ENCODE measurements at places on chromosomes 11 and 22. TPM values are rescaled to one million over a fixed set of nuclear protein-coding genes. Genes with fewer than 3 reads are reported as not detected.

- peak; percentile 61 for DNase-seq
Measured at GRCh38 chr11:57493507-57494503, 21.7 kb downstream of the SLC43A1 start.

DNA sequence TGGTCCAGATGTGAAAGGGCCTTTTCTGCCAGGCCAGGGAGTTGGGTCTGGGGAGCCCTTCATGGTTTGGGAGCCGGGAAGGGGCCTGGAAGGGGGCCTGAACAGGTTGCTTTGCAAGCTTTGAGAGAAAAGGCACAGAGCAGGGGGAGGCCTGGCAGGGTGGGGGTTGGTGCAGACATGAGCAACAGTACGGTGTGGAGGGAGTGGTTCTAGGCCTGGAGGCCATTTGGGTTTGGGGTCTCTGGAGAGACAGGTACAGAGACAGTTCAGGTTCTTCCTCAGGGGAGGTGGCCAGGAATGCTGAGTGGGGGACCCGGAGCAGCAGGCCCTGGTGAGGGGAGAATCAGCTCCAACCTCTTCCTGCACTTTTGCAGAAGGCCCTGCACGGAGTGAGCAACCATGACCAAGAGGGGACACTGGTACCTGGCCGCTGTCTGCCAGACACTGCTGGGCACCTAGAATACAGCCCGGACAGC lies 1.4 kb downstream of the KDELR3 start:
- peak; percentile 39 for DNase-seq

- no peak for DNase-seq
Measured at GRCh38 chr22:16957781-16958180, 50.2 kb downstream of the GAB4 start.

The ADAMTS8 gene
- total RNA-seq: not detected

- peak; percentile 70 for DNase-seq
Measured at GRCh38 chr11:134047586-134047999, 21.3 kb upstream of the JAM3 start.

DNA sequence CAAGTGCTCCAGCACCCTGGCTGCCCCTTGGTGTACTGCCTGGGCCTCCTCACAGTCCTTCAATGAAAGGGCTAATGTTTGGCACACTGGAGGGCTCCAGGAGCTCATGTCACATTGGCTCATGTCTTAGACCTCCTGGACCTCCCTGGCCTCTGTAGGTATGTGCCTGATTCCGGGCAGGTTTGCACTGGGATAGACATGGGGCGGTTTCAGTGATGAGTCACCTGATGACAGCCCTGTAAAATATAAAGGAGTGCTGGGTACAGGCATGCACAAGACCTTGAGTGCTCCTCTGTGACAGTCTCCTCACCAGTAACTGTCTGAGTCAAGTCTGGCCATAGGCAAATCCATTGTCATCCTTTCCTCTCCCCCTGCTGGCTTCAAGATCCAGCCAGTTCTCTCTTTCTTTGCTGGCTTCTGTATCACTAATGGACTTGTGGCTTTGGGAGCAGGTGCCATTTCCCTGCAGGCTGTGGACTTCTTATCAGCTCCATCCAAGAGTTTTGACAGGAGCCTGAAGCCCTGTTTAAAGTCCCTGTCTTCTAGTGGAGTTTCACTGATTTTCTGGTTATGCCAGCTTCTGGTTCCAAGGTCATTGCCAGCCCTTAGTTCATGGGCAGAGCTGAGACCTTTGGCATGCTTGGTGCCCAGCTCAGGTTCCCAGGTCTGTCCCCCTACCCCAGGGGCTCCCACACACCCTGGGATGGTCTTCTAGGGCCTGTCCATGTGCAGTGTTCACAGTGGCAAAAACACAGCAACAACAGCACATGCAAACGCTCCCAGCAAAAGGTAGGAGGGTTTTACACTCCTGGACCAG lies 22.7 kb upstream of the P2RY2 start:
- DNase-seq: peak; percentile 72
